ENCODE measurements at places on chromosomes 7 and 10.

GRCh38 chr7:92806496-92806895, 29.9 kb downstream of the CDK6 start:
- no peak for DNase-seq

- DNase-seq, result no peak
Observed at GRCh38 chr10:109906316-109906715, 17.0 kb downstream of the XPNPEP1 start.

DNA sequence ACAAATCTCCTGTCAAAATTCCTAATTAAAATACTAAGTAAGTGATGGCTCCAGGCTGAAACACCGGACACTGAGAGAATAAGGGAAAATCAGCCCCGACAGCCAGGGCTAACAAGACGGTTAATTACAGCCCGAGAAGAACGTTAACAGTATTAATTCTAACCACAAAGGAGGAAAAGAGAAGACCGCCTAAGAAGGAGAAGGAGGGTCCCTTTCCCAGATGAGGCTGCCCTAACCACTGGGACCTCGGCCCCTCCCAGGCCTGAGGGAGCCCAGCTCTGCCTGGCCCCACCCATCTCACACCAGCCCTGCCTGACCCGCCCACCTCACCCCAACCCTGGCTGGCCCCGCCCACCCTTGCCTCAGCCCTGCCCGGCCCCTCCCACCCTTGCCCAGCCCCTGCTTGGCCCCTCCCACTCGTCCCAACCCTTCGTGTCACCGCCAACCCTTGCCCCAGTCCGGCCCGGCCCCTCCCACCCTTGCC, 51.3 kb downstream of the PWWP2B start:
- DNase-seq, result peak; percentile 29

GRCh38 chr10:11604865-11605650, 6.4 kb downstream of the USP6NL start:
- DNase-seq, result no peak

- DNase-seq, result no peak
Observed at GRCh38 chr10:62308101-62308500, 39.5 kb upstream of the RTKN2 start.

GRCh38 chr7:50610521-50611277, 45.5 kb upstream of the DDC start:
- no peak for DNase-seq

DNA sequence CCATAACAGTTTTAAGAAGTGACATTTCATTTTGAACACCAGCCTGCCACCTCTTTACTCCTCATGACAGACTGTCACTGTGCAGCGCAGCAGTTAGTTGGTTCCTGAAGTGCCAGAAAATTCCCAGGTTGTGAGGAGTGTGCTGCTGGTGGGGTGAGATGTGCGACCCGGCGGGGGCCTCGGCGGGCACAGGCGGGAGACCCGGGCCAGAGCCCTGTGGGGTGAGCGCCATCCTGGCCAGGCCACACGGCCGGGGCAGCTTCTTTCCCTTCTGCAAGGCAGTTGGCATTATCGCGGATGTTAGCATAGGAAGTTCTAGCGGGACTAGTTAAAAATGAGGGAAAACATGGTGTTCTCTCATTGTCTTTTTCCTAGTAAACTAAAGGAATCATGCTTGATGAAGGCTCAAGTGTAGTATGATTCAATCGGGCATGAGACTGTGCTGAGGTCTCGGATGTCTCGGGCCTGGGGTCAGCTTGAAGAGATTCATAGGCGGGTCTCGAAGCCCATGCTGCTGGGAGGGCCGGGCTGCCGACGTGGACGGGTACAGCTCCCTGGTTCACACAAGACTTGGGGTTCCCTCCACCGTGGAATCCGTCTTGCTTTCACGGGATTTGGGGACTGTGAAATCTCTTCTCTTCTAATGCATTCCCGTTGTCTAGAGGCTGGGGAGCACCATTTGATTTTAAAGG, 56.1 kb downstream of the MGMT start:
- no peak for DNase-seq

DNA sequence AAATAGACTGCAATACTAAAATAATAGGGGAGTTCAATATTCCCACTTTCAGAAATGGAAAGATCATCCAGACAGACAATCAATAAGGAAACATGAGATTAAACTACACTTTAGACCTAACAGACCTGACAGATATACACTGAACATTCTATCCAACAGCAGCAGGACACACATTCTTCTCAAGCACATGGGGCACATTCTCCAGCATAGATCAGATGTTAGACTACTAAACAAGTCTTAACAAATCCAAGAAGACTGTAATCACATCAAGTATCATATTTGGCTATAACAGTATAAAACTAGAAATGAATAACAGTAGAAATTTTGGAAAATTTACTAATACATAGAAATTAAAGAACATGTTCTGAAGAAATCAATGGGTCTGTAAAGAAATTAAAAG, 458.9 kb upstream of the ANKRD30A start:
- DNase-seq, result no peak

DNA sequence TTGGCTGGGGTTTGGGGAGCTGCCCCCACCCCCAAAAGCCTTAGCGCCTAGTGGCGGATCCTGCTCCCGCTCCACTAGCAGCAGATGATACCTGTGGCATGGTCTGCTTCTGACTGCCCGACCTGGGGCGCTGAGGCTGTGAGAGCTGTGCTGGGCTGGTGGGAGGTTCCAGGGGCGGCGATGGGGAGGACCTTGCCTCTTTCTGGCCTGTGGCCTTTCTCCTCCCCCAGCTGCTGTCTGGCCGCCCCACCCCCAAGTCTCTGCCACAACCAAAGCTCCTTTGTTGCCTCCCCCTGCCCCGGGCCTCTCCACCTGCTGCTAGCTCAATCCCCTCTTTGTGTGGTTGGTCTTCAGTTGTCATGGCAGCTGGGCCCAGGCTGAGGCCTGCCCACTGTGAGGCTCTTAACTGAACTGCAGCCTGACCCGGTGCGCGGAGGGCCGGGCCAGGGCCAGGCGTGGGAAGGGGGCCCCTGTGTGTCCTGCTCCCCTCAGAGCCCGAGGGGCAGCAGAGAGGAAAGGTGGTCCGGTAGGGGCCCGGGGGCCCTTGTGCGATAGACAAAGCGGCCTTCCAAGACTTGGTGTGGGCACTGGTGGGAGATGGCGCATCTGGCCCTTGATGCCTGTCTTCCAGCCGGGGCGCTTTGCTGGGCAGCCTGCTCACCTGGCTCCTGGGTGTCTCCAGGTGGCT, 4.7 kb downstream of the ZNF775 start:
- DNase-seq, result peak; percentile 98
